Motor neuron (in vitro differentiated cells): ENCODE measurements at places on chromosomes 1 and 21.

- no peak for ATAC-seq
Observed at GRCh38 chr1:174800876-174801275, 198.9 kb upstream of the CACYBP start.

DNA sequence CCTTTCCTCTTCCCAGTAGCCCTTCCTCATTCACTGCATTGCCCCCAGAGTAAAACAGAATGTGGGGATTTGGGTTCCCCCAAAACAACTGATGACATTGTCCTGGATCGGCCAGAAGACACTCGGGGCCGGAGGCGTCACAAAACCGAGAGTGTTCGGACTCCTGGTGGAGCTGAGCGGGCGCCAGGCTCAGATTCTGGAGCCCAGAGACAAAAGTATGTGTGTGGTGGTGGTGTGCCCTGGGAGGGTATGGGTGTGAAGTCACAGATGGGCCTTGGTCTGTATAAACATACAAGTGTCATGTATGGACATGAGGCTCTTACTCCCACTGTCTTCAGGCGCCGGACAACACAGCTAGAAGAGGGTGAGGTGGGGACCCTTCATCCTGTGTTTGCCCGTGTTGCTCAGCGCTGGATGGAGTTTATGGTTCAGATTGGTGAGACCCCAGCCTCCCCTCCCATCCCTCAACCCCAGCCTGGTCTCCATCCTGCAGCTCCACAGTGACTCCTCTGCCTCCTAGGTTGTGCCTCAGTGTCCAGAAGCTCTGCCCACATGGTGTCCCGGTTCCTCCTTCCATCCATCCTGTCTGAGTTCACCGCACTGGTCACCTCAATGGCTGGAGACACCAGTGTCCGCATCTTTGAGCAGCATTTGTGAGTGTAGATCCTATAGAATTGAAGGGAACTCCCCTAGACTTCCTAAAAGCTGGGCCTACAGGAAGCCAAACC, 12.4 kb downstream of the HYI start:
- no peak for ATAC-seq

DNA sequence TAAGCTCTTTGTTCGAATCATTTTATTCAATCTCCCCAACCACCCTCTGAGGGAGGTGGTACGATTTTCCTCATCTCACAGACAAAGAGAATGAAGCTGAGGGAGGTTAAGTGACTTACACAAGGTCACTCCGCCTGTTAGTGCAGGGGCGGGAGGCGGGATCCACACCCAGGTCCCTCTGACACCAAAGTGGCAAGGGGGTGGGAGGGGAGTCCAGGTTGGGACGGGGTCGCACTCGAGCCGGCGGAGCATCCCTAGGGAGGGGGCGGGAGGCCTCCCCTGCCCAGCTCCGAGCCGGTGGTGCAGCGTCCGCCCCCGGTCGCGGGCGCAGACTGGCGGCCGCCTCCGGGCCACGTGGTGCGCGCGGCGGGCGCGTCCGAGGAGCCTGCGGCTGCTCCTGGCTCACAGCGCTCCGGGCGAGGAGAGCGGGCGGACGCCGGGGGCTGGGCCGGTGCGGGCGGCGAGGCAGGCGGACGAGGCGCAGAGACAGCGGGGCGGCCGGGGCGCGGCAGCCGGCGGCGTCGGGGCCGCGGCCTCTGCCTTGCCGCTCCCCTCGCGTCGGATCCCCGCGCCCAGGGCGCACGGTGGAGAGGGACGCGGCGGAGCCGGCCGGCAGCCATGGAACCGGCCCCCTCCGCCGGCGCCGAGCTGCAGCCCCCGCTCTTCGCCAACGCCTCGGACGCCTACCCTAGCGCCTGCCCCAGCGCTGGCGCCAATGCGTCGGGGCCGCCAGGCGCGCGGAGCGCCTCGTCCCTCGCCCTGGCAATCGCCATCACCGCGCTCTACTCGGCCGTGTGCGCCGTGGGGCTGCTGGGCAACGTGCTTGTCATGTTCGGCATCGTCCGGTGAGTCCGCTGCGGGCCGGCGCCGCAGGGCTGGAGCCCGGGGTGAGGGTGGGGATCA, at the start of gene OPRD1:
TSS of gene OPRD1 (plus strand) at position 405 of the 903 bp plus-strand sequence. CDS start at position 619, 214 bp downstream.
- peak; percentile 14 for ATAC-seq

GRCh38 chr1:65581119-65581518, 160.7 kb downstream of the LEPR start:
- no peak for ATAC-seq

GRCh38 chr1:18581420-18581880, 49.2 kb upstream of the PAX7 start:
- ATAC-seq = peak; percentile 54

DNA sequence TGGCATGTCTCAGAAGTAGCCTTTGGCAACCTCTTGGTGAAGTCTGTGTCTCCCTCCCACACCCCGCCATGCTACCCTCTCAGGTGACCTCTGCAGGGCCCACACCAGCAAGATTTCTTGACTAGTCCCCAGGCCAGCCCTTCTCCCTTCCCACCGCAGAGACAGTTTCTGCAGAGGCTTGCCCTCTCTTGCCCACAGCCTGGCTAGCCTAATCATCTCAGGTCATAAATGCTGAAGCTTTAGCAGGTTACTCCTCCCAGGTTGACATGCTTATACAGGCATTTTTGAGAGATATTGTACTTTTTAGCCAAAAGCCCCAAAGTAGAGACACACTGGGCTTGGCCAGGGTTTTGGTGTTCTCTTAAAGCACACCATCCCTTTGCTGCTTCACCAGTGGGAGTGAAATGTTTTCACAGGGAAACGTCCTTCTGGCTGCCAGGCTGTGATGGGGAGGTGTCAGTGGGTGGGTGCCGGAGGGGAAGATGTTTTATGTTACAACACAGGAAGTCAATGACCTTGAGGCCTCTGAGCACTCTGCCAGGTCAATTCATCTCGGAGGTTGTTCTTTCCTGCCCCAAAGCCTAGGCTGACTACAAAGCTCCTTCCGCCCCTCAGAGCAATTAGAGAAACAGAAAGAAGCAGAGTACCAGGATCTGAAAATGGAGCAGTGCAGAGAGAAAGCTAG, 58.5 kb downstream of the STYXL2 start:
- ATAC-seq = peak; percentile 57

DNA sequence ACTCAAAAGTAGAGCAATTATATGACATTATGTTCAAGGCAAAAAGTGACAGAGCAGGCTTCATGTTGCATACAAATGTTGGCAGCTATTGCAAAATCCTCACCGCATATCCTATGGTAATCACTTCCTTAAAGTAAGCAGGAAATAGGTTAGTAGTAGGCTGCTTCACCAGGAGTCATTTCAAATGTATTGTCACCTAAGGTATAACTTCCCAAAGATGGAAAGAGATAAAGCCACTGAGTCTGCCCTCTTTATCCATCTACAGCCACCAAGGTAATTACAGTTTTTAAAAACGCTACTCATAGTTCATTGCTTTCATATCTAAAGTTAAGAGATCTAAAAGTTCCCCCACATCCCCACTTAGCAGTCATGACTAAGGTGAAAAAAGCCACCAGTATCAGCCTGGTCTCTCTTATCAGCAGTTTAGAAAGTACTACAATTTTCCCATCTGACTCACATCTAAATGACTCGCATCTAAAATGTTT, 31.6 kb upstream of the UBE2U start:
- no peak for ATAC-seq

- ATAC-seq = peak; percentile 83
Observed at GRCh38 chr1:42777852-42778251, 6.9 kb upstream of the TMEM269 start.

- peak; percentile 98 for ATAC-seq
Observed at GRCh38 chr1:85502625-85503083, 37.7 kb upstream of the DDAH1 start.

- ATAC-seq = no peak
Observed at GRCh38 chr21:45831991-45832740, 149.4 kb upstream of the COL6A1 start.

- no peak for ATAC-seq
Observed at GRCh38 chr1:109197158-109198042, 16.3 kb upstream of the SARS1 start.

GRCh38 chr1:201880928-201881571, 7.6 kb upstream of the SHISA4 start:
- no peak for ATAC-seq

GRCh38 chr1:90204023-90204590, 209.2 kb downstream of the ZNF326 start:
- no peak for ATAC-seq
